ENCODE measurements at places on chromosomes 5 and 9. TPM values are rescaled to one million over a fixed set of nuclear protein-coding genes. Genes with fewer than 3 reads are reported as not detected.

IER5L gene
- 14.0 TPM for total RNA-seq

- H3K36me3 ChIP-seq, result peaks cover 34% of the 10 kb centered on the region
- no peaks in the 10 kb centered on the region for H3K27me3 ChIP-seq
- no peaks in the 10 kb centered on the region for H3K4me1 ChIP-seq
- no peak overlapping the region for H3K27ac ChIP-seq
Observed at GRCh38 chr5:146109379-146109778, 4.0 kb upstream of the PLAC8L1 start.

DNA sequence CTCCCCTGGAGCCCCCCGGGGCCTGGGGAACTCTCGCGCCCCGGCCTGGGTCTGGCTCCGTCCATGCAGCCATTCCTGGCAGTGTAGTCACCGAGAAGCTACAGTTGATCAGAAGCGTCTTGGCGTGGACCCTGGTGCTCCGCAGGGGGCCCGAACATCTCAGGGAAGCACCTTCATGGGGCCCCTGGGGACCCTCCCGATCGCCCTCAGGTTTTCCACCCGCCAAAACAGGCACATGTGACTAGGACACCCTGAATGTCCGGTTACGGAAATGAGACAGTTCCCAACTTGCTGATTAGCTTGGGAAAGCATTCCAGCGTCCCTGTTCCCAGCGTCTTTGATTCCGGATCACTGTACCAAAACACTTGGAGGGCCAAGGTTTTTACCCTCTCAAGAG is 472 bp downstream of the FBXO4 start:
- H3K27me3 ChIP-seq, result no peaks in the 10 kb centered on the region
- peak; percentile 46 for DNase-seq
- H3K27ac ChIP-seq, result peak overlapping the region; percentile 93

GRCh38 chr9:107437716-107438115 is 51.9 kb downstream of the KLF4 start:
- H3K27me3 ChIP-seq, result peaks cover 4% of the 10 kb centered on the region
- H3K36me3 ChIP-seq, result no peaks in the 10 kb centered on the region
- DNase-seq, result no peak
- no peak overlapping the region for H3K4me3 ChIP-seq

F2RL1 gene
- 0.39 TPM for total RNA-seq

DNA sequence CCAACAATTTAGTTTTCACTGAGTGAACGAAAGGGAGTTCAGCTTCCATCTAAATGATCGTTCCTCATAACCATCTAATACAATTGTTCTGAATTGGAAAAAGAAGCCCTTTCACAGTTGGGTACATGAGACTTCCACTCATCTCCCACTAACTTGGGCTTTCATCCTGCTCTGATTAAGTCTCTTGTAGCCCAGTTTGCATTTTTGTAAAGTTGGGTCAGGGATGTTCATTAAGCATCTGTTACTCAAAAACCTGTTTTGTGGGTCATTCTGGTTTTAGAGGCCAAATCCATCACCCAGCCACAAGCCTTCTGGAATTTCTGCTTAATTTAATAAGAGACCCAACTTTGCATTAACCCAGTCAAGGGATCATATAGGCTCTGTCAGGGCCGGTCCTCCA is 385.3 kb downstream of the BNC2 start:
- H3K4me3 ChIP-seq, result no peak overlapping the region
- no peaks in the 10 kb centered on the region for H3K4me1 ChIP-seq
- H3K27me3 ChIP-seq, result no peaks in the 10 kb centered on the region
- no peak overlapping the region for H3K27ac ChIP-seq
- no peaks in the 10 kb centered on the region for H3K36me3 ChIP-seq
- DNase-seq, result no peak

- no peaks in the 10 kb centered on the region for H3K27me3 ChIP-seq
- no peak overlapping the region for H3K27ac ChIP-seq
- H3K4me3 ChIP-seq, result no peak overlapping the region
- H3K4me1 ChIP-seq, result no peaks in the 10 kb centered on the region
Observed at GRCh38 chr5:138303372-138303771, 28.2 kb downstream of the CDC25C start.

GRCh38 chr9:105238302-105238701 is 6.1 kb upstream of the SLC44A1 start:
- no peaks in the 10 kb centered on the region for H3K36me3 ChIP-seq
- DNase-seq, result no peak
- H3K4me3 ChIP-seq, result no peak overlapping the region
- no peak overlapping the region for H3K27ac ChIP-seq
- peaks cover 3% of the 10 kb centered on the region for H3K4me1 ChIP-seq
- no peaks in the 10 kb centered on the region for H3K27me3 ChIP-seq

TGFBR1 gene
- total RNA-seq, result 6.1 TPM

- H3K27ac ChIP-seq, result no peak overlapping the region
- no peaks in the 10 kb centered on the region for H3K27me3 ChIP-seq
- H3K36me3 ChIP-seq, result no peaks in the 10 kb centered on the region
- no peak for DNase-seq
Observed at GRCh38 chr5:36323926-36324781, 22.5 kb upstream of the RANBP3L start.

- H3K27ac ChIP-seq, result no peak overlapping the region
- H3K27me3 ChIP-seq, result no peaks in the 10 kb centered on the region
- H3K36me3 ChIP-seq, result peaks cover 26% of the 10 kb centered on the region
Observed at GRCh38 chr5:134133188-134133994, 18.9 kb downstream of the TCF7 start.

- H3K4me3 ChIP-seq, result peak overlapping the region; percentile 65
- no peaks in the 10 kb centered on the region for H3K27me3 ChIP-seq
- peak overlapping the region; percentile 63 for H3K27ac ChIP-seq
- no peaks in the 10 kb centered on the region for H3K36me3 ChIP-seq
- H3K4me1 ChIP-seq, result peaks cover 34% of the 10 kb centered on the region
Observed at GRCh38 chr9:132241840-132242620, 80.2 kb downstream of the NTNG2 start.

GRCh38 chr9:9996259-9996658 is 616.5 kb downstream of the PTPRD start:
- H3K27me3 ChIP-seq, result no peaks in the 10 kb centered on the region
- H3K27ac ChIP-seq, result no peak overlapping the region
- no peaks in the 10 kb centered on the region for H3K4me1 ChIP-seq
- H3K36me3 ChIP-seq, result no peaks in the 10 kb centered on the region
- H3K4me3 ChIP-seq, result no peak overlapping the region
- no peak for DNase-seq

CBY3 gene
- total RNA-seq, result not detected

ORM2 gene
- not detected for total RNA-seq

CDC25C gene
- total RNA-seq, result 22.3 TPM

DNA sequence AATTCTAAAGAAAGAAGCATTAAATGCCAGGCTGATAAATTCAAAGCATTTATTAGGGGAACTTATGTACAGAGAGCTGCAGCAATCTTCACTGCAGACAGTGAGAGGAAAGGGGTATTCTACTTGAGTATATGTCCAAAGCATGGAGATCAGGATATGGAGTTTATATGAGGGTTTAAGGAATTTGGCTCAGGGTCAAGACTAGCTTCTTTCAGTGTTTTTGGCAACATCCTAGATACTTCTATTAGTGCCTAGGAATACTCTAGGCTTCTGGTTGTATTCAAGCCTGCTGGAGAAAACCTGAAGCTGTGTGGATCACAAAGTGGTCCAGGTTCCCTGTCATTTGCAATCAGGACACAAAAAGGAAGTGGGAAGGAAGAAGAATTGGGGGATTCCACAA is 194.6 kb downstream of the CETN3 start:
- DNase-seq, result peak; percentile 29
- H3K4me3 ChIP-seq, result no peak overlapping the region
- no peaks in the 10 kb centered on the region for H3K27me3 ChIP-seq

GRCh38 chr9:13427587-13427986 is 148.1 kb upstream of the MPDZ start:
- peaks cover 23% of the 10 kb centered on the region for H3K4me1 ChIP-seq
- no peaks in the 10 kb centered on the region for H3K36me3 ChIP-seq
- H3K4me3 ChIP-seq, result no peak overlapping the region
- DNase-seq, result peak; percentile 60
- H3K27ac ChIP-seq, result no peak overlapping the region

GRCh38 chr5:155406815-155407214 is 393.3 kb downstream of the KIF4B start:
- H3K4me1 ChIP-seq, result no peaks in the 10 kb centered on the region
- no peaks in the 10 kb centered on the region for H3K36me3 ChIP-seq
- no peak for DNase-seq
- H3K27me3 ChIP-seq, result no peaks in the 10 kb centered on the region
- H3K4me3 ChIP-seq, result no peak overlapping the region

- no peaks in the 10 kb centered on the region for H3K36me3 ChIP-seq
- H3K4me3 ChIP-seq, result no peak overlapping the region
- no peaks in the 10 kb centered on the region for H3K27me3 ChIP-seq
- H3K4me1 ChIP-seq, result no peaks in the 10 kb centered on the region
- H3K27ac ChIP-seq, result no peak overlapping the region
Observed at GRCh38 chr9:18441261-18441660, 32.7 kb upstream of the ADAMTSL1 start.

GTF3C5 gene
- total RNA-seq, result 99.9 TPM

DNA sequence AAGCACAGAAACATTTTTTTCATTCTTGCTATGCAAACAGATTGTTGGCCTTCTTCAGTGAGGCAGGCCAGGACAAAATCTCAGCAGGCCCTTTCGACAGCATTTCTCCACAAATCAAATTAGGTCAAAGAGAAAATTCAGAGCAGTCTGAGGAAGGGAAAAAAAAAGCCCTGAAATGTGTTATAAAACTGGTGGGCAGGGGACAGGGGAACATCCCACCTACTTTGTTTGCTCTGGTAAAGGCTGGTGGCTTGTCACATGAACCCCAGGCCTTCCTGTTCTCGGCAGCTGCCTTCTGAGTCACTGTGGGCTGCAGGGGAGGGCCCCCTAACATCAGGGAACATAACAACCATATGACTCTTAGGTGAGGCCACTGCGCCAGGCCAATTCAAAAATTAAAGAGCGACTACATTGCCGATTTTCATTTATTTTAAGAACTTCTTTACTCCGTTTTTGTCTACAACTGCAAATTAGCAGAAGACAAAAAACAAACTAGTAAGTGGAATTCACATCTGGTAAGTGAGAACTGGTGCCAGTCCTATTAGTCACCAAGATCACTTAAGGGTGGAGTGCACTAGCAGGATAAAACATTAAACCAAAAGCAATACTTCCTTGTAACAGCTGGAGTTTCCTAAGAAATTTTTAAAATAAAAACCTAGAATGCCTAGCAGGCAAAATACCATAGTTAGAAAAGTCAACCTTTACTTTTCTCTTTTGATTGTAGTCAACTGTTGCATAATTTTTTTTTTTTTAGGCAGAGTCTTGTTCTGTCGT is 46.2 kb upstream of the DENND4C start:
- H3K4me1 ChIP-seq, result no peaks in the 10 kb centered on the region
- no peaks in the 10 kb centered on the region for H3K27me3 ChIP-seq
- H3K4me3 ChIP-seq, result no peak overlapping the region
- no peaks in the 10 kb centered on the region for H3K36me3 ChIP-seq

- H3K27ac ChIP-seq, result no peak overlapping the region
- H3K4me3 ChIP-seq, result no peak overlapping the region
- peak; percentile 49 for DNase-seq
- H3K4me1 ChIP-seq, result peaks cover 14% of the 10 kb centered on the region
- no peaks in the 10 kb centered on the region for H3K36me3 ChIP-seq
Observed at GRCh38 chr5:68046445-68046844, 169.1 kb upstream of the PIK3R1 start.

DNA sequence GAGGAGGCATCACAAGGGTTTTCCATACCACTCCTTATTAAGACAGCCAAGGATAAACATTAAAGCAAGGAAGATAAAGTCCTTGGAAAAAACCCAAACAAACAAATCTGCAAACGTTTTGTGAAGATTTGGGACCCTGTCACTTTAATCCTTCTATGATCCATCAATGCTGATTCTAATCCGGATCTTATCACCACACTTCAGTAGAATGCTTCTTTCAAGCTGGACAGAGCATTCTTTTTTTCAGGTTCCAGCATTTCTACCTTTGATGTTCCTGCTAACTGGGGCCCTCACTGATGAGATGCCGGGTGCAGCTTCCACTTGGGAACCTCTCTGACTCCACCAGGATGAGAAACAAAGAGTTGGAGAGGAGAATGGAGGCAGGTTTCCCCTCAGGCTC is 132.8 kb upstream of the SHB start:
- H3K4me3 ChIP-seq, result no peak overlapping the region
- H3K27me3 ChIP-seq, result no peaks in the 10 kb centered on the region
- no peak for DNase-seq
- H3K27ac ChIP-seq, result no peak overlapping the region

DNA sequence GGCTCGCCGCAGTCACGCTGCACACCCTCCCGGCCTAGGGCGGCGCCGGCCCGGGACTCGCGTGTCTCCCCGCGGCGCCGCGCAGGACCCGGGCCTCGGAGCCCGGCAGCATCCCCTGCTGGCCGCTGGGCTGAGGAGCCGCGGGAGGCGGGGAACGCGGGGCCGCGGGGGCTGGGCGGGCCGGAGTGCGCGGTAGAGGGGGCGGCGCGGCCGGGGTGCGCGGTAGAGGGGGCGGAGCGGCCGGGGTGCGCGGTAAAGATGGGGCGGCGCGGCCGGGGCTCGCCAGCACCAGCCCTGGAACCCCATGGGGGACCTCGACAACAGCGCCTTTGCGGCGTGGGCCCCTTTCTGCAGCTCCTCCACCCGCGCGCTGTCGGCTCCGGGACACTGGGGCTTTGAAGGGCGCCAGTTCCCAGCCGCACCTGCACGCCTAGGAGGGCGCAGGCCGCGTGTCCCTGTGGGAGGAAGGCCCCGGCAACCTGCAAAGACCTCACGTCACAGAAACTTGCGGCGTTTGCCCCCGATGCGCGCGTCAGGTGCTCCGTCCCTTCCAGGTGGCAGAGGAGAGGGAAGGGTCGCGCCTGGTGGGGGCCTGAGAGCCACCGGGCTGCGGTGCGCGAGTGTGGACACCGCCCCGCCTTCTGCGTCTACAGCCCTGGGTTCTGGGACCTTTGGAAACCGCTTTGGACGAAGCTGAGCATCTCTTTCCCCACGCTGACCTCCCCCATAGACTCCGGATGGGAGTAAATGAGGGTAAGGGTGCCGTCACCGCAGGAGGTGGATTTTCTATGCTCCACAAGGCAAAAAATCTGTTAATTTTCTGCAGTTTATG is 49.6 kb downstream of the NSUN2 start:
- H3K27me3 ChIP-seq, result peaks cover 77% of the 10 kb centered on the region
- H3K36me3 ChIP-seq, result no peaks in the 10 kb centered on the region
- no peak overlapping the region for H3K27ac ChIP-seq
- no peaks in the 10 kb centered on the region for H3K4me1 ChIP-seq
- H3K4me3 ChIP-seq, result peak overlapping the region; percentile 35

GRCh38 chr5:126868338-126869004 is 91.5 kb downstream of the LMNB1 start:
- no peak for DNase-seq
- H3K27ac ChIP-seq, result no peak overlapping the region
- peak overlapping the region; percentile 32 for H3K4me3 ChIP-seq
- peaks cover 12% of the 10 kb centered on the region for H3K4me1 ChIP-seq

FAM53C gene
- 39.8 TPM for total RNA-seq

Measured in A673 (cell line).